ENCODE measurements at places on chromosomes 4 and X.

DNA sequence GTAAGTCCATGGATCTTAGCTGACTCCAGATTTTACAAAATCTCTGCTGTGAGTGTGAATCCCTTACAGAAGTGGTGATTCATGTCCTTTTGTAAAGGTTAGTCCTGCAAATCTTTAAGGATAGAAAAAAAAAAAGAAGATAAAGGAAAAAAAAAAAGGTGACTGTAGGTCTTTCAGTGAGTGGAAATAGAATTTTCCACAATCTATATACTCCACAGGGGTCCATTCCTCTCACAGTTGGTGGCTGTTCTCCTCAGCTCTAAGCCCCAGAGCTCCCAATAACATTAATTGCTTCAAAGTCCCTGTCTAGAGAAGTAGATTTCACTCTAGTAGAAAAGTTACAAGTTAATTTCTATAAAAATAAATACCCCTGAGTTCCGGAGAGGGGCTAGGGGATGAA lies 189.1 kb downstream of the NDST4 start:
- DNase-seq: no peak

DNA sequence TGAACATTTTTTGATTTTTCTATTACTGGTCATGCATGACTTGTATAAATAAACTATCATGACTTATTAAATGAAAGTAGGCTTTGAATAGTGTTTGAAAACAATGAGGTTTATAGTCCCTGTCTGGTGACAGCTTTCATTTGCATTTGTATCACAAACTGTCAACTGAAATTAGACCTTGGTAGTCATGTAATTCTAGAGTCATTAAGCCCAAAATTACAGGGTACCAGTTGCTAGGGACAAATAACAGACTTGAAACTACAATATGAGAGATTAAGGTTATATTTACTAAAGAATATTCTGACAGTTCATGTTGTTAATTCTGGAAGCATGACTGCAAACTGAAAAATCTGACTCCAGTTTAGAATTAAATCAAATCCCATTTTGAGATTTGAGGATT lies 9.2 kb upstream of the VAMP7 start:
- no peak for DNase-seq

DNA sequence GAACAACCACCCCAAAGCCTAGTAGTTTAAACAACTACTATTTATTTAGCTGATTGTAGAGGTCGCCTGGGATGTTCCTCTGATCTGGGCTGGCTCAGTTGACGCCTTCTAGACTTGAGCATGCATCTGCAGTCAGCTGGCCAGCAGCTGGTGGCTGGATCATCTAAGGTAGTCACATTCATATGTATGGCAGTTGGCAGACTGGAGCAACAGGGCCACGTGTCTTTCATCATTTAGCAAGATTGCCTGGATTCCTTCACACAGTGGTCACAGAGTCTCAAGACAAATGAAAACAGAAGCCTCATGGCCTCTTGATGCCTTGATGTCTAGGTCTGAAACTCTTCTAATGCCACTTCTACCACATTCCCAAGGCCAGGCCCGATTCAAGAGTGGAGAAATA lies 220.6 kb upstream of the S100G start:
- DNase-seq: no peak

GRCh38 chr4:100823066-100823992 lies 305.5 kb upstream of the EMCN start:
- DNase-seq: no peak

GRCh38 chrX:125006704-125007103 lies 313.0 kb upstream of the TEX13C start:
- DNase-seq: no peak

GRCh38 chr4:122038896-122039295 lies 87.0 kb upstream of the TRPC3 start:
- no peak for DNase-seq

DNA sequence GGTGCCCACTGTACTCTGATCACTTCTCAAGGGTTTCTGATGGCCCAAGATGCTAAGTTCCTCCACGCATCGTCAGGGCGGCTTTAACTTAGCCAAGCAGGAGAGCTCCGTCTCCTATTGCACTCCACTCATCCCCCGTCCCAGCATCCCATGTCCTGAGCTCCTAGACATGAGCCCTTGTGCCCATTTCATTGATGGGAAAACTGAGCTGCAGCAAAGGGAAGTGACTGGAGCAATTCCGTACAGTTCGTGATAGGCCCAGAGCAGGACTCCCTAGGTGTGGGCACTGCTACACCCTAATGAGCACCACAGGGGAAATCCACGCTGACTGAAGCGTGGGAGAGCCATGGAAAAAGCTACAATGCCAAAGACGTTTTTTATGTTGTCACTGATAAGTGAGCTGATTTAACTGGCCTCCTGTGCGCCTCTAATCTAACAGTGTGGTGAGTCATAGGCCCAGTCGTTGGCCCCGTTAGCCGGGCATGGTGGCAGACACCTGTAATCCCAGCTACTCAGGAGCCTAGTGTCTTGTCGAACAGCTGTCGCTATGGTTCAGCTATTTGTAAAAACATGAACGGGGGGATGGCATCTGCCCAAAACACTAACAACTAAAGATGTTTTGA lies 14.9 kb downstream of the NSDHL start:
- no peak for DNase-seq

- no peak for DNase-seq
Measured at GRCh38 chr4:106080376-106080775, 185.1 kb downstream of the NPNT start.

DNA sequence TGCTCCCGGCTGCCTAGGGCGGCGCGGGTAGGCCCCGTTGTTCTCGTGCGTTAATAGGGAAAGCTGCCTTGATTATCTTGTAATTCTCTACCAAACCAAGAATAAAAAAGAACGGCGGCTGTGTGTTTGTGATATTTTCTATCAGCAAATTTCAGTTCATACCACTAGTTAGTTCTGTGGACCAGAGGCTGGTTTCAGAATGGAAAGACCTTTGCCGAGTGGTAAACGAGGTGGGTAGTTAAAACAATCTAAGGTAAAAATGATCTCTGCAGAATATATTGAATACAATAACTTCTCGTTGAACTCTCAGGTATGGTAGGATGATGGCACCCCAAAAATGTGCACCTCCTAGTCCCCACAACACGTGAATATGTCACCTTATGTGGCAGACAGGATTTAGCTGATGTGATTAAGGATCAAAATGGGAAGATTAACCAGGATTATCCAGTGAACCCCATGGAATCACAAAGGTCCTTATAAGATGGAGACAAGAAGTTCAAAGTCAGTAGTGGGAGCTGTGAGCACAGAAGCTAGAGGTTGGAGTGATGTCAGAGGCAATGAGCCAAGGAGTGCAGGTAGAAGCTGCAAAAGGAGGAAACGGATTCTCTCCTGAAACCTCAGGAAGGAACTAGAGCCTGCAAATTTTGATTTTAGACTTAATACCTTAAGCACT lies 574 bp upstream of the CFAP97 start:
- DNase-seq: no peak

DNA sequence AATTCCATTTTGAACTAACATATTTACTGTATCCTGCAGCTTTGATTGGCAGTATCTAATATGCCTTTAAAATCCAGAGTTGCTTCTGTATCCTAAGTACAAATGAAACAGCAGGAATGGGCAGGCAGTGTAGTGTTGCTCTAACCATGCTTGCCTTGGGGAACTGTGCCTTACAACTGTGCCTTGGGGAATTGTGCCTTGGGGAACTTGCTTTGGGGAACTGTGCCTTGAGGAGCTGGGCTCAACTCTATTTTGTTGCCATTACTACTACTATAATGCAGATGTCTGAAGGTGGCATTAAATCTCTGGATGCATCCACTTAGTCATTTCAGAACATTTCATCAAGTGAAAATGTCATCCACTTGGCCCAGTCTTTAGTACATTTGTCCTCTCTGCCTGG lies 6.9 kb downstream of the CXCL3 start:
- no peak for DNase-seq

- DNase-seq: no peak
Measured at GRCh38 chr4:2792711-2793585, at the start of gene SH3BP2. SH3BP2 (plus strand) TSS chr4:2793085; CDS start chr4:2820618, 27,533 bp downstream.

- no peak for DNase-seq
Measured at GRCh38 chr4:105273230-105273629, 126.6 kb downstream of the TET2 start.

GRCh38 chrX:153469811-153470410 lies 465 bp downstream of the HAUS7 start:
- no peak for DNase-seq

GRCh38 chr4:125198916-125199315 lies 115.8 kb upstream of the FAT4 start:
- no peak for DNase-seq

DNA sequence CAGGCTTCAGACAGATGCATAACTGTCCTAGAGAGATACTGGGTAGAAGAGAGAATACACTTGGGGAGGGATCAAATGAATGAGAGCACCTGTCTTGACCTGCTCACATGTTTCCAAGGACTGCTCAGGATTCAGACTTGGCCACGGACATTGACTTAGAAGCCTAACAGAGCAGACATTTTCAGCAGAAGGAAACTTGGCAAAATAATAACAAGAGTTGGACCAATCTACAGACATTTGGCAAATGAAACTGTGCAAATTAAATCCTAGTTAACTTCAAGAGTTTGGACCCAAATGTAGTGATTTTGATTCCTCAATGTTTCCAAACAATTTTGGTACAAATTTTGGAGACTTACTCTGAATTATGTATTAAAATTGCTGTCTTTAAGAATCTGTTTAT lies 223.9 kb downstream of the CAMK2D start:
- no peak for DNase-seq

DNA sequence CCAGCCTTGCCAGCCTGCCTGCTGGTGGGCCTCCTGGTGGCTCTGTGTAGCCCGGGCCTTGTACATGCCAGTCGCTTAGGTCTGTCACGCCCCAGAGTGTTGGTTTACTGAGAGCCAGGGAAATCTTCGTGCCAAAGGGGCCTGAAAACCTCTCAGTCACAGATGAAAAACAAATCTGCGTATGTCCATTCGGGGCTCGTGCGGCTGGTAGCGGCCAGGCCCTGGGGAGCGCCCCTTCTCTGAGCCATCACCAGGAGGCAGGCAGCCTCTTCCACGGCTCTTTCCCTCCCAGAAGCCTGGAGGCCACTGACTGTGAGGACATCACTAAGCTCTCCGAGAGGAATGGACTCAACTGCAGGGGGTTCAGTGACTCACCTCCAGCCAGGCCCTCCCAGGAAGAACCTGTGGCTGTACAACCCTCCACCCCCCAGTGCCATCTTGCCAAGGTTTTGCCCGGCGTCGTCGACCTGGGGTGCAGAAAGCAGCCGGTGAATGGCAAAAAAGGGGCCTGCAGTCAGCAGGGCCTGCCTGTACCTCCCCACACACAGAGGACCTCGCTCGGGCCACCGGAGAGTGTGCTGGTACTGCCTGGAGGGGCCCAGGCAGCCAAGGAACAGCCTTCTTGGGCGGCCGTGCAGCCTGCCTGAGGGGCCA lies 162.2 kb downstream of the BCOR start:
- DNase-seq: no peak

DNA sequence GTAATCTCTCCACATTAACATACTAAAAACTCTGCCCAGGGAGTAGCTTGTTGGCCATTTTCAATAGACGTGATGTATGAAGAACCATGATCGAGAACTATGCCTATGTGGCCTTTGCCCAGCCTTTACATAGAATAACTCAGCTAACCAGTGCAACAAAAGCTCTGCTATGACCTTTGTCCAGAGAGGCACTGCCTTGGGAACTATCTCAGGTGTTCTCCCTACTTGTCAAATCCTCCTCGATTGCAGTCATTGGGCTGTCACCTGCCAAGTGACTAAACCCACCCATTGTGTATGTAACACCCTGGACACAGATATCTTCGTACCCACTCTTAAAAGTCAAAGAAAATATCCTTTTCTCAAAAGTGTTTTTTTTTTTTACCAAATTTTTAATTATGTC lies 610.3 kb upstream of the GALNTL6 start:
- no peak for DNase-seq

GRCh38 chr4:121788896-121789295 lies 12.2 kb upstream of the EXOSC9 start:
- DNase-seq: no peak

GRCh38 chr4:92992758-92993157 lies 689.0 kb downstream of the GRID2 start:
- DNase-seq: no peak

DNA sequence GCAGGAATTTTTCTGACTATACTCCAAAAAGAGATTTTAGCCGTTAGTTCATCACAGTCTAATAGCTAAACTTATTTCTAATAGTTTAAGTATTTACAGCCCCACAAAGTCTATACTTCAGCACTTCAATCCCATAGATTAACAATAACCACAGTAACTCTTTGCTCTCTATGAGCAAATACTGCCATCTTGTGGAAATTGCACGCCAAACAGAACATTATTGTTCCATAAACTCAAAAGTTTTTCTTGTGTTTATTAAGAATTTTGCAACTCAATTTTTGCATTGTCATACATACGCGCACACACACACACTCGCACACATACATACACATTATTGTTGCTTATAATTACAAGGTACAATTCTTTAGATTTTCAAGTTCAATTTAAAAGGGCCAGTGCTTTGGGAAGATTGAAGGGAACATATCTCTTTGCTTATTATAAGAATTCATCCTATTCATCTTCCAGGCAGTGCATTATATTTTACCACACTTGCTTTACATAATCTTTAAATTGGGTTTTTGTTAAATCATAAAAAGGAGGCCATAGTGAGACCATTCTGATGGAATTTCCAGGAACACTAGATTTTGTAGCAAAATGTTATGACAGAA lies 63.8 kb upstream of the ATOH1 start:
- DNase-seq: no peak

- no peak for DNase-seq
Measured at GRCh38 chr4:22686141-22686540, 6.6 kb upstream of the GBA3 start.

DNA sequence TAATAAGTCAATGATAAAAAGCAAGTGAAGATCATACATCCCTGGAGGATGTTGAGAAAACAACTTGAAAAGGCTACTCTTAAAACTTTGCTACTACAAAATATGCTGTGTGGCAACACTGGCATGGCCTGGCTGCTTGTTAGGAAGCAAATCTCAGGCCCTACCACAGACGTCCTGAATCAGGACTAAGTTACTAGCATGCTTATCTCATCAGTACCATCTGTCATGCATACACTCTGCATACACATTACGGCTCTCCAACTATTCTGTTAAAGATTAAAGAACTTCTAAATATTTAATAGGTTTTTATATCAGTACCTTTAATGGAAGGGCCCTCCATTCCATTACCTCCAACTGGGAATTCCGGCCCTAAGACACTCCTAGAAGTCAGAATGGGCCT lies 8.2 kb downstream of the PAPSS1 start:
- DNase-seq: no peak

- no peak for DNase-seq
Measured at GRCh38 chr4:102687982-102688433, 72.8 kb downstream of the MANBA start.

- no peak for DNase-seq
Measured at GRCh38 chr4:143357161-143357845, 20.6 kb downstream of the GAB1 start.

All from stimulated activated CD8-positive, alpha-beta memory T cell treated with anti-CD3 and anti-CD28 coated beads, Interleukin-15, amount 100 ng/mL, for 1 hour (primary cell).